ENCODE measurements at places on chromosomes 5 and 9.

- DNase-seq, result no peak
These were observed 369.8 kb upstream of the PDE4D start for GRCh38 chr5:60263346-60263745.

DNA sequence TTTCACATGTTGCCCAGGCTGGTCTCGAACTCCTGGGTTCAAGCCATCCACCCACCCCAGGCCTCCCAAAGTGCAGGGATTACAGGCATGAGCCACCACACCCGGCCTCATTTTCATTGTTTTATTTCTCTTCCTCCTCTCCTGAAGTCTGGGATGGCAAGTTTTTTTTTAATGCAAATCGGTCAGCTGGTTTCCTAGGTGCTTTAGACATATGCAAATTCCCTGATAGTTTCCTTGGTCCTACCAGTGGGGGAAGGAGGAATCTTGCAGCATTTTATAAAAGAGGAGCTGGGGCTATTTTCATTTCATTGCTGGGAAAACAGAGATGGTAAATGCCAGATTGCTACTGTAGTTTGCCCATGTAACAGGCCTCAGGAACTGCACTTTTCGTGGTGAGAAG lies 179.4 kb downstream of the ACTL7B start:
- DNase-seq, result no peak

DNA sequence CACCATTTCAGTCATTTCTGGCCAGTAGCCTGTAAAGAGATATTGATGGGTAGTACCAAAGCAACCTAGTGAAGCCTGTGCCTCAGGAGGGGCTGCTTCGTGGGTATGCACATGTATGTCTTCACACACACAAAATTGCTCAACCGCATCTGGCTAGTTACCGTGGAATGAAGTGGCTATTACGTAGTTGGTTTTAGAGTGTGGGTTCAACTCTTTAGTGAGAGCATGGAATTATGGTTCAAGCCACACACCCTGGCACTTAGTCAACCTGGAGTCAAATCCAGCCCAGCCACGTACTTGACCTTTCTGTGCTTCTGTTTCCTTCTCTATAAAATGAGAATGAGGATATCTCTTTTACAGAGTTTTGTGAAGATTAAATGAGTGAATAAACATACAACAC lies 174.9 kb downstream of the TTC39B start:
- DNase-seq, result no peak

DNA sequence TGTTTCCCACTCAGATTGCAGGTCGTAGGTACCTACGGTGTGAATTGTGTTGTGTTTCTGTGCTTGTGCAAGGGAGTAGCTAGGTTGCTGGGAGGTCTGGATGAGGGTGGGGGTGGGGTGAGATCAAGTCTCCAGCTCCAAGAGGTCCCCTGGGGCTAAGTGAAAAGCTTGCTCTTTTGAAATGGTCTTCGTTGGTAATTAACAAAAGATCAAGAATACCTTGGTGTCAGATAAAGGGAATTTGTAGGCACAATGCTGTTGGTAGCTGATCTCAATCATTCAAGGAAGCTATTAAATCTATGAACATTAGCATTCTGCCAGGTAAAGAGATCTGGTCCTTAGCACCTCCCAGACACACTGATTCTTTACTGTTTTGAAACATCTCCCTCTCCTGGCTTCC lies 928 bp upstream of the PCDHGC4 start:
- no peak for DNase-seq

GRCh38 chr5:411728-412127 lies 31.2 kb upstream of the EXOC3 start:
- no peak for DNase-seq

- DNase-seq, result no peak
These were observed 9.7 kb upstream of the CTNNA1 start for GRCh38 chr5:138743484-138743883.
